Thoracic aorta (tissue), 2 donors: ENCODE measurements at places on chromosomes 6 and 20. TPM values are rescaled to one million over a fixed set of nuclear protein-coding genes. Genes with fewer than 3 reads are reported as not detected.

The TNNC2 gene
- total RNA-seq = not detected

DNA sequence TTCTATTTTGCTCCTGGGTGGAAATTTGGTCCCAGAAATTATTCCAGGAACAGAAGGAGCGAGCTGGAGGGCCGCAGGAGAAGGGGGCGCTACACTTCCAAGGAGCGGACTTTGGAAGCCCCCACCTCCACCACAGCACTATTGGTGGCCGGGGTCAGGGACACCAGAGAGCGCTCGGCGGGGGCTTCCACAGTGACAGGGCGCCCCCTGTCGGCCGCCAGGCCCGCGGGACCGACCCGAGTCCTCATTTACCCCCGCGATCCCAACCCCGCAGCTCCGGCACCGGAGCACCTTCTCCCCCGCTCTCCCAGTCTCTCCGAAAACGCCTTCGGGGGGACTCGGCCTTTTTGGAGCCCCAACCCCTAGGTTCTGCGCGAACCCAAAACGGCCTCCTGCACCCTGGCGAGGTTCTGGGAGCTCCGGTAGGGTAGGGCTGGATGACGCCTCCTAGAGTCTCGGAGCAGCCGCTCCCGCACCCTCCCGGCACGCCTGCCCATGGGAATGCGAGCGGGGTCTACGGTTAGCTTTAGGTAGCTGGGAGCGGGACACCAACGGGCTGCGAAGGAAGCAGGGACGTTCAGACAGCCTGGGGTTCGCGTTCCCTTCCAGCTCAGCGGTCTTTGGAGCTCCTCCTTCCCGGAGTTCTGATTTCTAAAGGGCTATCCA is 2.4 kb upstream of the FOXA2 start:
- peaks cover 32% of the 10 kb centered on the region for H3K4me1 ChIP-seq
- no peak for DNase-seq
- H3K36me3 ChIP-seq = no peaks in the 10 kb centered on the region
- no peak overlapping the region for H3K27ac ChIP-seq
- H3K4me3 ChIP-seq = no peak overlapping the region

GRCh38 chr6:71933881-71934280 is 47.5 kb downstream of the RIMS1 start:
- H3K27ac ChIP-seq = no peak overlapping the region
- H3K4me3 ChIP-seq = no peak overlapping the region
- H3K27me3 ChIP-seq = no peaks in the 10 kb centered on the region

DNA sequence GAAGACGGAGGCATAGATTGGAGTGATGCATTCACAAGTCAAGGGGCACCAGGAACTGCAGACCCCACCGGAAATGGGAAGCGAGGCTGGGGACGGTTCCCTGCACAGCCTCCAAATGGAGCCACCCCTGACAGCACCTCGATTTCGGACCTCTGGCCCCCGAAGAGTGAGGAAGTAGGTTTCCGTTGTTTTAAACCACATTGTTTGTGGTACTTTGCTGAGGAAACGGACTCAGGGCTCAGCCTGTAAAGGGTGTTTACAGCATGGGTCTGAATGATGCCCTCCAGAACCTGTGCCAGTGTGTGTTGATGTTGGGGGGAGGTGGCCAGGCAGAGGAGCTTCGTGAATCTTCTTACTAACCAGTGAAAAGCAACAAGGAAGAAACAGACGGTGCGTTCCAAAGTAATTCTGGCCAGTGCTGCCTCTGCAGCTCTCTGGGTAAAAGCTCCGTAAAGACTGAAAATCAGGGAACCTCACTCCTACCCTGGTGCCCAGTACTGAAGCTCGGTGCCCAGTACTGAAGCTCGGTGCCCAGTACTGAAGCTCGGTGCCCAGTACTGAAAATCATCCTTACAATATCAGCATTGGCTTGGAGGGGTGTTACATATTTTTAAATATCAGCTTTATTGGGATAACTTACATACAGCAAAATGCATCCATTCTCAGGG is 30.1 kb upstream of the CCR6 start:
- H3K27ac ChIP-seq = no peak overlapping the region
- H3K4me3 ChIP-seq = no peak overlapping the region
- no peaks in the 10 kb centered on the region for H3K36me3 ChIP-seq
- no peaks in the 10 kb centered on the region for H3K27me3 ChIP-seq
- no peaks in the 10 kb centered on the region for H3K4me1 ChIP-seq

DNA sequence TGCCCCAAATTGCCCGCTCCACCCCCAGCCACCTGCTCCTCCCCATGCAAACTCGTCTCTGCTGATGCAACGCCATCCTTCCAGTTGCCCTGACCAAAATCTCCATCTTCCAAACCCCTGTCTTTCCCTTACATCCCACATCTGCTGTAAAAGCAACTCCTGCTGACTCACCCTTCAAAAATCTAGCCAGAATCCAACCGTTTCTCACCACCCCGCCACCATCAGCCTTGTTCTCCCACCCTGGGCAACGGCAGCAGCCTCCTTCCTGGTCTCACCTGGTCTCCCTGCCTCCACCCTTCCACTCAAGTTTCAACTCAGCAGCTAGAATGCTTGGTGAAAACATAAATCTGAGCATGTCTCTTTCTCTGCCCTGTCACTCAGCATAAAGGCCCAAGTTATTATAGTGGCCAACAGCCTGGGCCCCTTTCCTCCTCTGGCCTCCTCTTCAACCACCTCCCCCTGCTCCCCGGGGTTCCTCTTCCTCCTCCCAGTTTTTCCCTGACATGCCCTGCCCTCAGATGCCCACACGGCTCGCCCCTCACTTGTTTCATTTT is 7.2 kb upstream of the SYNJ2 start:
- H3K27me3 ChIP-seq = no peaks in the 10 kb centered on the region
- no peak overlapping the region for H3K27ac ChIP-seq
- H3K36me3 ChIP-seq = no peaks in the 10 kb centered on the region
- H3K4me1 ChIP-seq = no peaks in the 10 kb centered on the region
